HT1080 (cell line): ENCODE measurements at places on chromosomes 4 and X.

DNA sequence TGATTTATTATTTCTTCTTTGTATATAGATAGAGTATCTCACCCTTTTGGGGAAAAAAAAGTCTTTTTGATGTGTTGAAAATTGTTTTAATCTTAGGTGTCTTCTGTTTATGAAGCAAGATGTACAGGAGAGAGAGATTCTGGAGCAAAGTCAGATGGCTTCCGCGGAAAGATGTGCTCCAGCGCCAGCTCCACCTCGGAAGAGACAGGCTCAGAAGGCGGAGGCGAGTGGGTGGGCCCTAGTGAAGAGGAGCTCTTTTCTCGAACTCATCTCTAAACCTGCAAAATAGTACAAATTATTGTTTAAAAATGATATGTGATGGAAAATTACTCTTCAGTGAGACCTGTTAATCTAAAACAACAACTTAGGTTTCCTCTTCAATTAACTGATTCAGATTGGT lies 28.9 kb upstream of the TBC1D14 start:
- no peak for DNase-seq

DNA sequence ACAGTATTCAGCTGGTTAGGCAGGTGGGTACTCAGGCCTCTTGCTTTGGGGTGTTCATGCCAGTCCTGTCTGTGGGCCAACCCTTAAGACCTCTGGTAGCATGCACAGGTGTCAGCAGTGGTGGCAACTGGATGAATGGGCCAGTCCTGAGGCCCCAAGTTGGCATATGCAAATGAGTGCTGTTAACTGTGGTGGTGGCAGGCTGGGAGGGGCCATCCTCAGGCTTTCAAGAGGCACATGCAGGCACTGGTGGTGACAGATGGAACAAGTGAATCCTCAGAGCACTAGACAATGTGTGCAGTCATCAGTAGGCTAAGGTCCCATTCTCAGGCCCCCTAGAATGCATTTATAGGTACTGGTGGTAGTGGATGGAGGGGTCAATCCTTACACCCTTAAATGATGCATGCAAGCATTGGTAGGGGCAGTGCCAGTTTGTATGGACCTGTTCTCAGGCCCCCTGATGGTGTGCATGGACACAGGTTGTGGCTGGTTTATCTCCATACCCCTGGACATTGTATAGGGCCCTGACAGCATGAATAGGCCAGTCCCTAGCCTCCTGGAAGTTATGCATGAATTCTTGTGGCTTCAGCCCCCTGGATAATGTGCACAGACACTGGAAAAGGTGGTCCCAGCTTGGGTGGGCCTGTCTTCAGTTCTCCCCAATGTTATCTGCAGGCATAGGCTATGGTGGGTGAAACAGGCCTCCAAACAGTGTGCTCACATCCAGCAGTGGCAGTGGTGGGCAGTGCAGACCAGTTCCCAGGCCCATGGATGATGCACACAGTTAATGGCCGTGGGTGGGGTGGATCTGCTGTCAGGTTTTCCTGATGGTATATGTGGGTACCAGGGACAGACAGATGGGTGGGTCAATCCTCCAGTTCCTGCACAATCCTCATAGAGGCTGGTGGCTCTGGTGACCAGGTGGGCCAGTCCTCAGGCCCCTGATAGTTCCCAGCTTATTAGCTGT lies 24.7 kb downstream of the TECRL start:
- no peak for DNase-seq

DNA sequence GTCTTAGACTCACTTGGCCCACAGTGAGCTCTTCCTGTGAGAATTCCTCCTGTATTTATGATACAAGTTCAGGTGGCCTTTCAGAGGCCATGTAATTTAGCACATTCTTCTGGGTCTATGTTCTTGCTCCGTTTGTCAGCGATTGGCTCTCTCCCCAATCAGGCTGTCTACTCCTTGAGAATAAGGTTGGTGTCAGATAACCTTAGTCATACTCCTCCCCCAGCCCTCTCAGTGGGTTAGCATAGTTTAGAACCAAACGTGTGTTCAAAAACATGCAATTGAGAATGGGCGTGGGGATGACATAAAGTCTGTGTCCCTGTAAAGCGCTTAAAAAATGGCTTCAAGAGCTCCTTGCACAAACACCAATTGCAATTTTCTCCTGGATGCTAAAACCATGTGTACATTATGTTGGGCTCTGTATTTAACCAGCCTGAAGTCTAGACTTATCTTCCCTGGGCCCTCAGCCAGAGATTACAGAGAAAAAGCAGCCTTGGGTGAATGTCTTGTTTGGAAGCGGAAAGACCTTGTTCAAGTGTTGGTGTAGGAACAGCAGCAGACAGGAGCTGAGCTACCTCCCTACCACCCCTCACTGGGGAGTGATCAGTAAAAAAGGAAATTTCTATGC lies 9.9 kb upstream of the CT47C1 start:
- DNase-seq = peak; percentile 8

GRCh38 chr4:29375716-29376115 lies 1344.5 kb upstream of the PCDH7 start:
- DNase-seq = no peak

- peak; percentile 38 for DNase-seq
Measured at GRCh38 chrX:119488749-119489148, 20.5 kb downstream of the SLC25A5 start.

DNA sequence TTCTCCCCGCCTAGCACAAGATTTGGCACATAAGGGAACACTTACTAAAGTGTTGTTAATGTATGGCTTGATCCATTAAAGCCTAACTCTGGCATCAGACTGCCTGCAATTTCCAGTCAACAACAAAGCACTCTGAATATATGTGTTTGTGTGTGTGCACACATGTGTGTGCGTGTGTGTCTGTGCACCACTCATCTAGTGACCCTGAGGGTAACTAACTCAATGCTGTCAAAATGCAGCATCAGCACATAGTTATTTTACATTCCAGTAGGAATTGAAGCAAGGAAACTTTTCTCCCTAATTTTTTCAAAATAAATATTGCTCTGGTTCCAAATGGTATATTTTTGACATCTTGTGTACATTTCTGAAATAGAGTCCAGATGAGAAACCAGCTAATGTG lies 94.4 kb downstream of the SHROOM4 start:
- no peak for DNase-seq

- no peak for DNase-seq
Measured at GRCh38 chrX:151977009-151977408, 2.5 kb upstream of the GABRE start.

GRCh38 chr4:94240384-94240783 lies 32.7 kb downstream of the SMARCAD1 start:
- no peak for DNase-seq

GRCh38 chrX:44785652-44786051 lies 58.2 kb upstream of the DUSP21 start:
- peak; percentile 80 for DNase-seq

GRCh38 chr4:57410331-57411052 lies 300.3 kb upstream of the IGFBP7 start:
- DNase-seq = no peak

- DNase-seq = no peak
Measured at GRCh38 chrX:153478746-153479145, 8.4 kb upstream of the HAUS7 start.

- no peak for DNase-seq
Measured at GRCh38 chr4:78926826-78927225, 12.4 kb downstream of the PAQR3 start.

GRCh38 chr4:41185614-41186592 lies 28.4 kb downstream of the APBB2 start:
- no peak for DNase-seq

- peak; percentile 40 for DNase-seq
Measured at GRCh38 chr4:10281996-10282395, 165.4 kb upstream of the WDR1 start.

DNA sequence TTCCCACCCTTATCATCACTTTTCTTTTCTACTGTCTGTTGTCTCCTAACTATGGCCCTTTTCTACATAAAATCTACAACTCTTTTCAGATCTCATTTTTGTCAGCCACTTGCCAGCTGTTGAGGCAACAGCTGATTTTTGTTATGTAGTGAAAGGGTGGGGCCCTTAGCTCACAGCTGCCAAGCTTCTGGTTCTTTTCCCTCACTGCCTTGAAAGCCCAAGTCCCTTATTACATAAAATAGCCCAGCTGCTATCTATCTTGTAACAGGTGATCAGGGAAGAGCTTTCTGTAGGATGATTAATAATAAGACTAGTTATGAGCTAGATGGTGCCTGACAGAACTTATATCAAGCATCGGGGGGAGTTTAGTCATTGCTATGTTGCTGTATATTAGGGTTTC lies 45.9 kb downstream of the ADGRL3 start:
- no peak for DNase-seq

DNA sequence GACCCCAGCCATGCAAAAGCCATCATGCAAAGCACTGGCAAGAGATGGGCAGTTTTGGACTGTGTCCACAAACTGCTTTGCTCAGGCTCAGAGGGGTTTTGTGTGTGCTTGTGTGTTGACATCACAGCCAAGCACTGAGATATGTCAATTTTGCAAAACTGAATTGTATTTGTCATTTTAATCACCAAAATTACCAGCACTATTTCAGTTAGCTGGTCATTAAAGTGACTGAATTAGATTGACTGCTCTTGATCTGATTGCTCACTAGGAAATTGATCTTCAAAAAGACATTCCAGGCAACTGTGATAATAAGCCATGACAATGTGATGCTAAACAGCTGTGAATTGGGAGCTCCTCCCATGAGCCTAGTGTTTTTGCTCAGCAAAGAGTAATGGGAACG lies 337.3 kb upstream of the GNPDA2 start:
- no peak for DNase-seq
